ENCODE measurements at places on chromosomes 3 and 15.

DNA sequence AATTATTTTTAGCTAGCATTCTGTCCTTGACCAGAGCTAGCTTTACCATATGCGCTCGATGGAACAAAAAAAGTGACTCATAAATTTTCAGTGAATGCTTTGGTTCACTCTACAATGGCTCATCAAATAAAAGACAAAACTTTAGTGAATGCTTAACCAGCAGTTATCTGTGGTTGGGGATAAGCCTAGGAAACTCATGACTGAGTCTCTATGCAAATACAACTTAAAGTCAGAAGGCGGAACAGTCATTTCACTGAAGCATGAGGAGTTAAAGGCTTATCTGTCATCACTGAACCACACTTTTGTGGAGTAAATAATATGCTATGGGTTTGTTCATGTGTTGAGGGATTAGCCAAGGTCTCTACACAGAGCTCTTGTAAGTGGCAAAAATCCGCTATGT lies 308.4 kb downstream of the SQOR start:
- DNase-seq, result no peak

DNA sequence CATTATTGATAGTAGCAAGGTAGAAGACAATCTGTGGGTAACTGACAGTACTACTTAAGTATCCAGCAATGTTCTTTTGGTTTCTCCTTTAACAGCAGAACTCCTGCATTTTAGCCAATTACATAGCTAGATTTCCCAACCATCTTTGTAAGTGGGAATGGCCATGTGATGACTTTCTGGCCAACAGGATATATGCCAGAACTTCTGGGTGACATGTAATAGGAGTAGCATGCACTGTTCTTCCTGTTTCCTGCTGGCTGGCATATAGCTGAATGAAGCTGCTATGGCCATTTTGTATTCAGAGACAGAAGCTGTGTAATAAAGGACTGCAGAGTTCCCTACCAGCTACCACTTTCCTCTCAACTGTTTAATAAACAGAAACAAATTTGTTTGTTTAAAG lies 18.0 kb downstream of the SPICE1 start:
- peak; percentile 71 for DNase-seq

DNA sequence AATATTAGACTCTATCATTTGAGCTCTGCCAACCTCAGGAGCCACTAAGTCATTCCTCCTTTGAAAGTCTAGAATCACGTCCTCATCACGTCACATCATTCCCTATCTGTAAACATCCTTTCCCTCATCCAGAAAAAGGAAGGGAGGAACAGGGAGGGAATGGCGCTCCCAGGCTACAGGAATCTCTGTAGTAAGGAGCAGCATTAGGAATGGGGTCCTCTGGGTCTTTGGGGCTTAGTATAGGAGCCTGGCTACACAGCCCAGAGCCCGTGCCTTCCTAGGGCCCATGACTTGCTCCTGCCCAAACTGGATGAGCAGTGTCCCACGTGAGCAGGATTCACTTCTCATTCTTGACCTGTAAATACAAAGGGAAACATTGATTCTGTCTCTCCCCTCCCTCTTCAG lies 1.6 kb downstream of the TAGLN3 start:
- no peak for DNase-seq

- no peak for DNase-seq
Measured at GRCh38 chr3:55968331-55968730, 481.2 kb upstream of the WNT5A start.

DNA sequence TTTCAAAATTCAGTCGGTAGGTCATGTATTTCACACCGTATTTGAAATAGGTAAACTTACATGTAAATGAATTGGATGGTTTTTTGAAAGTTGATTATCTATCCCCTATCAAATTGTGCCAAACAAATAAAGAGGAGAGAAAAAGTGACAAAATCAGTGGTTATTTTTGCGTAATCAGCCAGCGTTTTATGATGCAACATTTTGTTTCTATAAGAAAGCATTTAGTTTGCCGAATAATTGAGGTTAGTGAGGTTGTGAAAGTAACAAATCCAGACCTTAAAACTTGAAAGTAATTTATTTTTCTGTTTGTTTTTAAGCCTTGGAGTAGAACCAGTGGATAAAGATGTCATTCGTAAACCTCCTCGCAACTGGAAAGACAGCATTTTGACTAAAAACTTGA lies 29.3 kb downstream of the ASTE1 start:
- no peak for DNase-seq

- no peak for DNase-seq
Measured at GRCh38 chr3:26639339-26639738, 16.8 kb downstream of the LRRC3B start.

GRCh38 chr3:56347219-56347871 lies 120.9 kb downstream of the ERC2 start:
- peak; percentile 1 for DNase-seq

Measured in Kasumi-1 (cell line).